ENCODE measurements at places on chromosomes 5 and 9. TPM values are rescaled to one million over a fixed set of nuclear protein-coding genes. Genes with fewer than 3 reads are reported as not detected.

Gene SUSD3
- total RNA-seq, result 0.85 TPM

Gene PSMD5
- 28.6 TPM for total RNA-seq

GRCh38 chr5:161676103-161676502 is 9.4 kb upstream of the GABRA6 start:
- H3K36me3 ChIP-seq, result no peaks in the 10 kb centered on the region
- H3K27ac ChIP-seq, result no peak overlapping the region

- peaks cover 26% of the 10 kb centered on the region for H3K4me1 ChIP-seq
- DNase-seq, result no peak
- no peaks in the 10 kb centered on the region for H3K36me3 ChIP-seq
- H3K27ac ChIP-seq, result no peak overlapping the region
Observed at GRCh38 chr9:14183001-14183400, 130.9 kb downstream of the NFIB start.

GRCh38 chr5:34626036-34626435 is 30.1 kb upstream of the RAI14 start:
- no peak for DNase-seq
- no peak overlapping the region for H3K27ac ChIP-seq
- H3K27me3 ChIP-seq, result no peaks in the 10 kb centered on the region
- H3K4me1 ChIP-seq, result no peaks in the 10 kb centered on the region
- H3K4me3 ChIP-seq, result no peak overlapping the region

All from pancreas (tissue), 10 donors.